NCI-H1436 (cell line): ENCODE measurements at places on chromosomes 12 and 14.
A peak's percentile ranks its signal among the peaks of the same experiment; 100 is the strongest.

DNA sequence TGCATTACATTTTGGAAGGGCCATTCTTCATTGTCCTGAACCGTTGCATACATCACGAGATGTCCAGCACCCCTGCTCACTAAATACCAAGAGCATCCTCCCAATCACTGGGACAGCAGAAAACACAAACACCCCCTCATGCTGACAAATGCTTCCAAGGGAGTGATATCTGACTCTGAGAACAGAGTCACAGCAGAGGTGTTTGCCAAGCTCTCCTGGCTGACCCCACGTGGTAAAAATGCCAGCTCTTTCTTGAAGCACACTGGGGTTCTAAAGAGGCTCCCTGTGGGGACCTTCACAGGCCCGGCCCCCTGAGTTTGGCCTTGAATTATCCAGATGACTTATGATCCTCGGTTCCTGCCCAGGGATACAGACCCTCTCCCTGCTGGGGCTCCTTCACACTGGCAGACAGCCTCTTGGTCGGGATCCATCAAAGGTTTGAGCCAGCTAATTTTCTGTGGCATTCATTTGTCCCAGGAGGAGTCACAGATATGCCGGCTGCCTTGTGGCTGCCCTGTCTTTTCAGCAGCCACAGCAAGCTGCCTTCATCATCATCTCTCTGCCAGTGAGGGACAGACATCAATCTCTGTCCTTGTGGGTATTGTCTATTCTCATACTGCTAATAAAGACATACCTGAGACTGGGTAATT lies 43.1 kb upstream of the PSMC1 start:
- DNase-seq: no peak

GRCh38 chr14:55580470-55581341 lies 699 bp downstream of the KTN1 start:
- DNase-seq: peak; percentile 9

DNA sequence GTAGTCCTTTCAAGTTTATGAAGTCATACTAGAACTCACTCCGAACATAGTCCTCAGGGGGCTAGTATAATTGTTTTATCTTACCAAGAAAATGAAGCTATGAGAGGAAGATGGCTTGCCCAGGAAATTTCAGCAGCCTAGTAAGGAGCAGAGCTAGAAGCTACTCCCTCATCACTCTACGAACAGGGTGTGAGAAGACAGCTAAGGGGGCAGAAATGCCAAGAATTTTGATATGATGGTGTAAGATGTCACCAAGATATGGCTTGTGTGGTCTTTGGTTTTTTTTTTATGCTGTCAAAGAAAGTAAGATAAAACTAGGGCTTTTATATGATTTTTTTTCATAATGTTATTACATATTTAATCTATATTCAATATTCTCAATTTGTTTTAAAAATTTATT lies 47.6 kb downstream of the PRICKLE1 start:
- DNase-seq: no peak

DNA sequence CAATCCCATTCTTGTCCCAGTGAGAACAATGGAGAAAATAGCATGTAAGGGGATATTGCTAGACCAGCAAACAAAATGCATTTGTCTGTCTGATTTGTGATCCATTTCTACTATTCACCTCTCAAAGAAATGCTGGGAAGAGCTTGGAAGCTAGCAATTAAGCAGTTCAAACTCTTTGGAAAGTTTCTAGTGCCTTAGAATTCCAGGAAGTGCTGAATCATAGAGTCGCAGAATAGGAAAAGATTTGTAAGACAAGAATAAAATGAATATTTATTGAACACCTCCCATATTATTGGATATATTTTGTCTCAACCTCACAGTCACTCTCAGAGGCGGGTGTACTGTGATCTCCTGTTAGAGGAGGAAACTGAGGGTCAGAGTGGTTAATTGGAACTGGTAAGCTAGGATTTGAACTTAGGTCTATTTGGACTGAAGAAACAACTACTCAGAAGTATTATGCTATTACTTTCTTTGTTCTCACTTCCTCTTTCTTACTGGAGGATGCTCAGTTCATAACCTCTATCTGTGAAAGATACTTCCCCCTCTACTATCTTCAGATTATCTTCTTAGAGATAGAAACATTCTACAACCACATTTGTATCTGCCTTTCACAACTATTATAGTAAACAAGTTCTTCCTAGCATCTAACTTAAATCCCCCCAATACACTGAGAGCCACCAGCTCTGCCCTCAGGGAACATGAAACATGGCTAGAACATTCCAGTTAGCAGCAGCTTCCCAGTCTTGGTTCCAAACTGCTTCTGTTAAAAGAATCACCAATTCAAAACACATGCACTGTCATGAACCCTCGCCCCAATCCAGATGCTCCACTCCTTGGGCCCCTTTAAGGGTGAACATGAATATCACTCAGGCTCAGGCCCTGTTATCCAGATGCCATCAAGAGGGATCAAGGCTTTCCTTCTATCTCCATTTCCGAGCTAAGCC lies 64.2 kb downstream of the DRAM1 start:
- no peak for DNase-seq

GRCh38 chr14:81416194-81416952 lies 16.2 kb upstream of the STON2 start:
- DNase-seq: no peak

DNA sequence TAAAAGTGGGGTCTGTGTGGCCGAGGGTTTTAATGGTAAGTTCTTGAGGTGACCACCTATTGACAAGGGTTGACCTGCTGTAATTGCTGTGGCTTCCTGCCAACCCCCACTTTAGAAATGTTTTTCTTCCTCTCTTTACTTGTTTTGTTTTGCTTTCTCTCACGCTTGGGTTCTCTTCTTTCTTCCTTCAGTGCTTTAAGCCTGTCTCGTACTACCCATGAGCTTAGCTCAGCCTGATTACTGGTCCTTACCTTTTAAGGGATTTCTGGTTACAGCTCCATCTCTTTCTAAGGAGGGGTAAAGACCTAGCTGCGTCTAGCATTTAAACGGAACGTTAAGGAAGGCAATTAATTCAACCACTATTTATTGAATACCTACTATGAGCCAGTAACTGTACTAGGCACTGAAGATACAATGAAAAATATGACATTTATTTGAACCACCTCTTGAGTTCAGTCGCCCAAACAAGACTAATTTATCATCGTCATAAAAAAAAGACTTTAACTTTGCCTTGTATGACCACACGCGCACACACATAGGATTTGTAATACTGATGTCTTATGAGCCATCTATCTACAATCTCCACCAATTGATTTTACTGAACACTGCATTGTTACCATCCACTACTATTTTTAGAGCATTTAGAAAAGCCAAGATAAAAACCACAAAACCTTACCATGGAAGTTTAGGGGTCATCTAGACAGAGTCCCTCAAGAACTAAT lies 888 bp upstream of the PPP1R12A start:
- peak; percentile 19 for DNase-seq

GRCh38 chr14:64069634-64070359 lies 217.0 kb downstream of the SYNE2 start:
- DNase-seq: no peak
